GM18507 (cell line): ENCODE measurements at places on chromosomes 2 and 18.
A peak's percentile ranks its signal among the peaks of the same experiment; 100 is the strongest.

GRCh38 chr2:176280867-176281658 is 11.8 kb downstream of the MTX2 start:
- DNase-seq, result no peak

DNA sequence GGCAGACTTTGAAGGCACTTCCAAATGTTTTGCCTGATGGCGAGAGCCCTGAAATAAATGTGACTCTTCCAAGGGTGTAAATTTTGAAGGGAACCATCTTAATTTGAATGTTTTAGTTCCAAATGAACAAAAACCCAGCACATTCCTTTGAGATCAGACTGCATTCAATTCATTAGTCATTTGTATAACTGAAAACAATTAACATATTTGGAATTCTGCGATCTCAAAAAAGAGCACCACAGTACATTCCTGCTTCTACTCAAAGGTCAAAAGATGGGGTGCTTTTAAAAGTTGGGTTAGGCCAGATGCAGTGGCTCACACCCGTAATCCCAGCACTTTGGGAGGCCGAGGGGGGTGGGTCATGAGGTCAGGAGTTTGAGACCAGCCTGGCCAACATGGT is 38.2 kb upstream of the CHRNA1 start:
- no peak for DNase-seq

DNA sequence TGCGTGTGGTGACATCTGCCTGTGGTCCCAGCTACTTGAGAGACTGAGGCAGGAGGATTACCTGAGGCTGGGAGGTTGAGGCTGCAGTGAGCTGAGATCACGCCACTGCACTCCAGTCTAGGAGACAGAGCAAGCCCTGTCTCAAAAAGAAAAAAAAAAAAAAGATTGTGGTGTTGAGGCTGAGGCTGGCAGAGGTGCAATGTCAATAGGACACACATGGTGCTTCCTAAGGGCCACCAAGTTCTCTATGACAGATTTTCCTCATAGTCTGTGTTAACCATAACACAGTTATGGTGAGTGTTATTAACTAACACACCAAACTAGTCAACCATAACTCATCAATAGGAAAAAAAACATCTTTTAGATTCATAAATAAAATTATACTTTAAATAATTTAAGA is 494.4 kb downstream of the TMX3 start:
- DNase-seq, result no peak

GRCh38 chr2:23159746-23160405 is 225.1 kb upstream of the KLHL29 start:
- DNase-seq, result no peak

DNA sequence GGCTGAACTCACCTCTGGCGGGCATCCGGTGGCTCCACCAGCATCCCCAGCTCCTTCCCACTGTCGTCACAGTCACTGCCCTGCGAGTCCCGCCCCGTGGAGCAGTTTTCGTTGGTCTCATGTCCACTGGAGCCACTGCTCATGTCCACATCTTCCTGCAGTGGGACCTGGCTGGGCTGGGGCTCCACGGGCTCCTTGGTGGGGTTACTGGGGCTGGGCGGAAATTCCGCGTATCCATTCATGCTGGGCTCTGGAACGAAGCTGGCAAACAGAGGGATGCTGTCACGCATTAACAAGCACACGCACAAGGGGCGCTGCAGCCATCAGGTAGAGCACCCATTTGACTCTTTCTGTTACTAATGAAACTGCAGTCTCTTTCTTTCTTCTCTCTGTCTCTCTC is 10.7 kb downstream of the PER2 start:
- no peak for DNase-seq

DNA sequence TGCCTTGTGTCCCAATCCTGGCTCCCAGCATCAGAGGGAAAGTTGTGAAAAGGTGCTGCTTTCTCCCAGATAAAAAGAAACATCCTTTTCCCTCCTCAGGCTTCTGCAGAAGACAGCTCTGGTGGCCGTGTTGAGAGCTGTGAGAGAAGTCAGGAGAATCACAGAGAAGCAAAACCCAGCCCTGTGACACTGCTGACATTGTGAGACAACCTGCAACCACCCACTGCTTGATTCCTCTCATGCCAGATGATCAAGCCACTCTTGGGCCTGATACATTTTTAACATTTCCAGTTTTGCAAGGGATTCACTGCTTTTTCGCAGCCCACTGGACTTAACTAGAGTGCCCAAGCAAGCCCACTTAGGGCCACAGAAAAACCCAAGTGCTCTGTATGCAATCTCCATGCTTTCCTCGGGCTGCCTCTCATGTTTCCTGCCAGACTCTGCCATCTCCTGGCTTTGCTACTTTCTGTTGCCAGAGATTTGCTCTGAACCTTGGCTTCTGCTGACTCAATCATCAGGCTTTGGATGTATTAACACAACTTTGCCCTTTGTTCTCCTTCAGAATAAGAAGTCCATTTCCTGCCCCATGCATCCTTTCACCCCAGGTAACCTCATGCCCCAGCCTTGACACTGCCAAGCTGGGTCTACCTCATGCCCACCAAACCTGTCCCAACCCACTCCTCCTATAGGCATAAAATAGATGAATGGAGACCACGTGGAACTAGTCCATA is 24.9 kb upstream of the TTR start:
- DNase-seq, result no peak

- DNase-seq, result no peak
These were observed 1351.3 kb upstream of the CHAC2 start for GRCh38 chr2:52416340-52416739.

DNA sequence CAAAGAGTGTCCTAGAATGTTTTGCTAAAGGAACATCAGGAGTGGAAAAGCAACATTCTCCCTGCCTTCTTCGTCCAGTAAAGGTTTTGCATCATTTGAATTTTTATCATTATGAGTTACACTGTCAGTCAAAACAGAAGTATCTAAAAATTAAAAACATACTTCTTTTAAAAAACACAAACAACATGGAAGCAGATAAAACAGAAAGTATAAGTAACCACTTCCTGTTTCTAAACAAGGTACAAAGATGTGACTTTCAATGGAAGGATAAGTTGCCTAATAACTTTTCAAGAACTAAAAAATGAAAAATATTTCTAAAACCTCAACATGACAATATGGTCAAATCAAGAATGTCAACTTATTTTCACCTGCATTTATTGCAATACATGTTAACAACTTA is 158.2 kb downstream of the STK39 start:
- DNase-seq, result no peak

DNA sequence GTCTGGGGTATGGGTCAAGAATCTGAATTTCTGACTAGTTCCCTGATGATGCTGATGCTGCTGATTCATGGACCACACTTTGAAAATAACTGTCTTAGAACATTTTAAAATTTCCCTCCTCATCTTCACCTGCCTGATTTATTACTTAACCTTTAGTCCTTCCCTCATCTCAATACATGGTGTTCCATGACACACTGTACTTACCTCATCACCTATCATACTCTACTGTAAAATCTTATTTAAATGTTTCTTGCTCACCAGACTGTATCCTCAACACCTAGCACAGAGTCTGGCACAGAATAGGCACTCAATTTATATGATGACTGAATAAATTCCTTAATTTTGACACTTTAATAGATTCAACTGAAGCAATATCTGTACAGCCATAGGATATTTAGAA is 95.7 kb downstream of the FAM161A start:
- DNase-seq, result no peak

DNA sequence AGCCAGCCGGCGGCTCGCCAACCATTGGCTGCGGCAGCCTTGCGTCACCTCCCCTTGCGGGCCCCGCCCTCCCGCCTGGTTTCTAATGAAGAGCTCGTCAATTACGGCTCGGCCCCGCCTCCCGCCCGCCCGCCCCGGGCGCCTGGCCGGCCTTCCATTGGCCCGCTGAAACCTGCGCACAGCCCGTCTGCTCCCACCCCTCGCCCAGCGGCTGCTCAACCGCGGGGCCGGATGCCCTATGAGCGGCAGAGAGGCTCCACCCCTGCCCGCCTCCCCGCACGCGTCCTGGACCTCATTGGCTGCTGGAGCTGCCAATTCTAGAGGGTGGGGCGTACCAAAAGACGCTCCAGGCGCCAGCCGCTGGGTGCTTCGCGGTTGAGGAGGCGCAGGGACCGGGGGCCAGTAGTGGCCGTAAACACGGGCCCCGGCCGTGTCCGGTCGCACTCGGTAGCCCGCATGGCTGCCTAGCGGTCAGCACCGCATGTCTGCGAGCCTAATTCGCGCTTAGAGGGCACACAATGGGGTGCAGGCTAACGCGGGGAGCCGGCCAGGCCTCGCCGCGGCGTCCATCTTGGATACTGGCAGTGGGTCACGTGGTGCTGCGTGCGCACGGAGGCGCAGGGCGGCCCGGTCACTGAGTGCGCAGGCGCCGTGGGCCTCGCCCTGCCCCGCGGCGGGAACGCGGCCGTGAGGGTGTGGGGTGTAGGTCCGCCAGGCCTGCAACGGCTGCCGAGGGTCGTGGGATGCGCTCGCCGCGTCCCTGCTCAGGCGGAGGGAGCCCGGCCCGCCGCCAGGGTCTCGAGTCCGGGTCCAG is 454 bp upstream of the HDAC4 start:
- DNase-seq, result peak; percentile 98

DNA sequence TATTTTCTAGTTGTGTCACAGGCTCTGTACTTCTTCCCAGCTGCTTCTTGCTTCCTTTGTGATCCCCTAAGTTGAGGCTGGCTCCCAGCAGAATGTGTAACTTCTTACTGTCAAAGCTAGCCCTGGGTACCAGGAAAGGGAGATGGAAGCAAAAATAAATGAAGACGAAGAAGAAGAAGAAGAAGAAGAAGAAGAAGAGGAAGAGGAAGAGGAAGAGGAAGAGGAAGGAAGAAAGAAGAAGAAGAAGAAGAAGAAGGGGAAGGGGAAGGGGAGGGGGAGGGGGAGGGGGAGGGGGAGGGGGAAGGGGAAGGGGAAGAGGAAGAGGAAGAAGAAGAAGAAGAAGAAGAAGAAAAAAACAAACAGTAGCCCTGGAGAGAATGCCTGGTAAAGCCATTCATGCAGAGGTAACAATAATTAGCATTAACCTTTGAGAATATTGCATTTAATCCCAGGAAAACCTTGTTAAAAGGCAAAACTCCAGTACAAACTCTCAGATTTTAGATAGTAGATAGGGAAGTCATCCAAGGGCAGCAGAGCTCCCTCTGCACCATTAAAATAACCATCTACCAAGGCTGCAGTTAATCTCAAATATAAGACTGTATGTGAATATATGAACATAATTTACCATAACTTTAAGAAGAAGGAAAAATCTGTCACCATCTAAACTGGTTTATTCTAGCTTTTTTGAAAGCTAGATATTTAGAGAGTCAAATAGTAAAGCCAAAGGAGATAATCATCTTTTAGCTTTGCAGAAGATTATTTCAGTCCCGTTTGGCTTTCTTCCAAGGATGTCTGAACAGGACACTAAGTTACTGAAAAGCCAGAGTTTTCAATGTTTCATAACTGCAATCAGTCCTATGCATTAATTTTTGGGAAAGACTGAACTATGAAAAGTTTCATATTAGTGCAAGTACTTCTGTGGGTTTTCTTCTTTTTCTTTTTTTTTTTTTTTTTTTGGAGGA is 44.3 kb upstream of the FBXO11 start:
- no peak for DNase-seq

DNA sequence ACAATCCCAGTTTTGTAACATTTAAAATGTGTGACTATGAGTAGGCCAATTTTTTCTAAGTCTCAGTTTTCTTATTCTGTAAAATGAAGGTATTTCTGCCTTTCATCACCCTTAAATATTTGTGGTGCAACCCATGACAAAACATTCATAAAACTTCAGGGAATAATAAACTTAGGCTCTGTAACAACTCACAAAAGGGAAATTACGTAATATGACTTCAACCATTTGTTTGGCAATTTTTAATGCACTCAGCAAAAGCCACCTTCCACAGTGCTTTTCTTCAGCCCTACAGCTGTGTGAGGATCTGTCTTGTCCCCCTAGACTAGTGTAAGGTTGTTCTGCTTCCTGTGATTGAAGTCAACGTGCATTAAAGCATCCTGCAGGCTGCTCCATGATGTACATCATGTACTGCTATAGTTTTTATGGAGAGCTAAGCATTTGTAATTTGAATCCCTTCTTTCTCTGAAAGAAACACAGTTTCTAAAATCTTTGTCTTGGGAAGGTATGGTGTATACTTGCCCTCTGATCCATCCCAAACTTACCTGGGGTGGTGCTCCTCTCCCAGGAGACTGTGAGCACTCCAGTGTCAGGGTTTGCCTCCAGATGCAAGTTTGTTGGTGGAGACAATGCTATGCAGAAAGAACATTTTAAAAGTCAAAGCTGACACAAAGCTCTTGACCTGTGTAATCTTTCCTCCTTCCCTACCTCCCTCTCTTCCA is 39.1 kb downstream of the FN1 start:
- no peak for DNase-seq

DNA sequence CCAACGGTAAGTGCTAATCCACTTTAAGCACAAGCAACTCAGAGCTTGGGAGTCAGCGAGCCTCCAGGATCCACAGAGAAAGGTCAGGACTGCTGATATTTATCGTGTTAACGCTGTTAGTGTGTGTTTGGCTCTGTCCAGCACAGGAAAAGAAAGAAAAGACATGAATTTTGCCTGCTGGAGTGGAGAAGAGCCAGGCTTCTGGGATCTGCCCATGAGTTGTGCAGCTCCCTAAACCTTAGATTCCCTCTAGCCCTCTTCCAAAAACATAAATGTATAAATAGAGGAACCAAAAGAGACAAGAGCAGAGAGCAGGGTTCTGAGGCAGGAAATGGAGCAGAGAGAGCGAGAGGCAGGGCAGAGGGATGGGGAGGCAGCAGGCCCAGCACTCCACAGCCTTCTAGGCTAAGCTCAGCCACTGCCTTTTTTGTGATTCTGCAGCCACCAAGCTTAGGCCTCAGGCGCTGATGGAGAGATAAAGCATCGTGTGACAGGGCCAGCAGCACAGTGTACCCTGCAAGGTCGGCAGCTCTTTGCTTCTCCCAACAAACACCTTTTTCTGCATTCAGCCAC is 14.5 kb upstream of the MAT2A start:
- DNase-seq, result no peak

- no peak for DNase-seq
These were observed 130.0 kb downstream of the LPIN1 start for GRCh38 chr2:11876436-11876835.

DNA sequence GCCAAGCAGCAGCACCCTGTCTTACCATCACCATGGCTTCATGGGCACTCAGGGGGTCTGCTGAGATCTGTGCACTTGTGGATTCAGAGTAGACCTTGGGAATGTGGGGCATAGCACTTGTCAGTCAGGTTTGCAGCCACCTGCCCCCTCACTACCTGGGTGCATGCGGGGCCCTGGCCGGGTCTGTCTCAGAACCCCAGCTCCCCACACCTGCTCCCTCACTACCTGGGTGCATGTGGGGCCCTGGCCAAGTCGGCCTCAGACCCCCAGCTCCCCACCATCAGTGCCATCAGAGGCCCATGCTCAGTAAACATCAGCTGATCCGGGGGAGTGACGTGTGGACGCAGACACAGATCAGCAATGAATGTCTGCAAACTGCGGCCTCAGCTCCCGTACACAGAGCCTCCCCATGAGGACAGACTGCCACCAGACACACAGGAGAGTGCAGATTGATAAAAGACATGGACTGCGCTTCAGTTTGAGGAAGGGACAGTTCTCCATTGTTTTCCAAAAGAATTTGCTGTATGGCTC is 205.1 kb downstream of the GLI2 start:
- DNase-seq, result no peak
